ENCODE measurements at places on chromosomes 3 and 15. TPM values are rescaled to one million over a fixed set of nuclear protein-coding genes. Genes with fewer than 3 reads are reported as not detected.

UROC1 gene
- polyA plus RNA-seq = not detected

FRMD5 gene
- 24.8 TPM for polyA plus RNA-seq

ACKR4 gene
- polyA plus RNA-seq = 0.10 TPM

DNA sequence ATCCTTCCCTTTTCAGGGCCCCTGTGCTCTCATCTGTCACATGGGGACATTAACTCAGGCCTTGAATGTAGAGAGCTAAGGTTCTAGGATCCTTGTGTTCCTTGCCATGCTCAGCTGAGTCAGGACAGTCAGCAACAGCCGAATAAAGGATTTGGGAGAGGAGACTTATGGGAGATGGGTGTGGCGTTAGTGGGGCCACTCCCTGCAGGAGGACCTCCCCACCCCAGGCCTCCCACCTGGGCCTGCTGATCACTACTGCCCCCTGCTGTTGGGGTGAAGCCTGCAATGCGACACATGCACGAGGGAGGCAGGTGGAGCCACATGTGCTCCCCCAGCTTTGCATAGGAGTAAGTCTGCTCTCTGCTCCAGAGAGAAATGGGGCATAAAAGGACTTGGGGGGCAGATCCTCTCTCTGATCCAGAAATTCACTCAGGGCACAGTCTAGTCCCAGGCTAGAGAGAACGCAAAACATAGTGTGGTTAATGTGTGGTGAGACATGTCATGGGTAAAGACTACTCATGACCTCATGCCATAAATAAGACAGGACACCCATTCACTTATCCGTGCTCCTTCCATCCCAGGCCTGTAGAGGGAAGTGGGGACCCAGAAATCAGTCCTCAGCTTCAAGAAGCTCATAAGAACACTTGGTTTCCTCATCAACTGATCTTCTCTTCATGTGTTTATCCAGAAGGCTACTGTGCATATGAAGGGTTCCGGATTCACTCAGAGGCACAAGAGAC is 19.4 kb downstream of the RBP1 start:
- no peak for DNase-seq

DNA sequence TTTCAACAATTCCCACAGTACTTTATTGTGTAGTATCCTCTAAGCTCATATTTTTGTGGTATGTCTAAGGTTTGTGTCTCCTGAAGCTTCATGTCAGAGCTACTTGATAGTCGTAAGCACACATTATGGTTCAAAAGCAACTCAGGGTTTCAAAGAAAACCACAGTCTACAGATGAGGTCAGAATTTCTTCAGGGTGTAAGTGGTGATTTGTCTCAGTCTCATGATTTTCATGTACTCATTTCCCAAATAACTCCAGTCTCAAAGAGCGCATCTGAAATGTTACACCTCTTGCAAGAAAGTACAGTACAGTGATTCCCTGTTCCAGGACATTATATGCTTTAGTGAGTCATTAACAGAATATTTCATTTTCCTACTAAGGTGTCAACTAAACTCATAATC is 47.5 kb upstream of the SSR3 start:
- no peak for DNase-seq

- no peak for DNase-seq
These were observed 259.5 kb downstream of the THRB start for GRCh38 chr3:24235121-24235520.

DNA sequence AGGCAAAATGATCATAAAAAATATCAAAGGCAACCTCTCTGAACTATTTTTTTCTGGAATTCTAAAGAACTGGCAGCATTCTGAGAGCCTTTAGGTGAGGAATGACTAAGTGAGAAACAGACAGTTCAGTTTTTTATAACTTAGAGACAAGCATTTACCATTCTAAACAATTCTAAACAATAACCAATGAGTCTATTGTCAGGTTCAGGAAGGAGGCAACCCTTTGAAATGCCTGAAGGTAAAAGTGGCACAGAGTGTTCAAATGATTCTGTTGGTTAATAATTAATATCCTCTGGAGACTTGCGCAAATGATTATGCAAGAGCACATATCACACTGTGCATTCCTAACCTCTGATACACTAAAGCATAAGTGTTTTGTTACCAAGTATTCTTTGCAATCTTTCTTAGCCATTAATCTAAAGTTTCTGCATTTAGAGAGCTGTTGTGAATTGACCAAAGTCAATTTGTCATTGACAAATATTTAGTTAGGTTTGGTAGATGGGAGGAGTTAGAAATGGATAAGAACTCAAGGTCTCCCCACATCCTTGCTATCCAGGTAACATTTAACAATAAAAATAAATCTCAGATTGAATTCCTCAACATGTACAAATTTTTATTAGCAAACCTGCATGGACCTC is 9.2 kb upstream of the TGFBR2 start:
- no peak for DNase-seq

DNA sequence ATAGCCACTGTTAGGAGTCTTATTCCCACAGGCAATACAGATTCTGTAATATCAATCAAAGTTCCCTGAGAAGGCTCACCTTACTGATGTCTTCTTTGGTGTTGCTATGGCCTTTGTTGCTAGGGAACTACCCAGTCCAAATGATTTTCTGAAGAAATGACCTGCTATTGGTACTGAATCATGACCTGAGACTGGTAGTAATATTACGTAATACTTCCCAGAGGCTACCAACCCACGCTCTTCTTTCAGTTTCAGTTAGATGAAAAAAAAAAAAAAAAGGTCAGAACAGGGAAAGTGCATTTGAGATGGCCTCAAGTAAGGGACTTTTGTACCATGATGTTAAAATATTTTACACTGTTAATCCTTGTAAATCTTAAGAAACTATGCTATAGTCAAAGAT is 1092.5 kb upstream of the EPHA6 start:
- DNase-seq = no peak

Data from SK-N-SH (cell line).